ENCODE measurements at places on chromosomes 1 and 21.

DNA sequence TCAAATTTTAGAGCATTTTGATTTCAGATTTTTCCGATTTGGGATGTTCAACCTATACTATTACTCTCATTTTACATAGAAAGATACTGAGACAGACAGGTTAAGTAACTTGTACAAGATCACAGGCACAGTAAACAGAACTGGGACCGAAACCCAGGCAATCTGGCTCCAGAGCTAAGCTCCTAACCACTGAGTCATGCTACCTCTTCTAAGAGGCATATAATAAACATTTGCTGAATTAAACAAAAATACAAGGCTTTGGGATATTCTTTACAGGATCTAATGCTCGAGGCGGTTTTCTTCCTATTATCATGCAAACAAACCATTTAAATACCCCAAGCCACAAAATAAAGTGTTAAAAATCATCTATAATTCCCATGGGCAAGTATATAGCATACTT is 50.3 kb downstream of the MCOLN2 start:
- DNase-seq = no peak

DNA sequence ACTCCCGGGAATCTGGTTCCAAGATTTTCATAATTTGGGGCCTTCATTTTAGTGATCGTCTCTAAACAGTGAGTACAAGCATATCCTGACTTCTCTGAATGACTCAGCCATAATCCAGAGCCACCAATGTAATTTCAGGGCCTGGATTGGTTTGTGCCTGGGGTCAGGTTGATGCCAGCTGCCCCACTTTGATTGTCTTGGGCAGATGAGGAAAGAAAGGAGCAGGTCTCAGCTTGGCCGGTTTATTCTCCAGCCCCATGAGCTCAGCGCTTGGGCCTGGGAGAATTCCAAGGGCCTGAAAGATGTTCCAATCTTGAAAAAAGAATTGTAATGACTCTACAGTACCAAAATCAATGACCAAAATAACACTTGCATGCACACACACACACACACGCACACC is 71.2 kb upstream of the ECE1 start:
- no peak for DNase-seq

- no peak for DNase-seq
These were observed 187.2 kb upstream of the FOXD3 start for GRCh38 chr1:63135174-63135512.

DNA sequence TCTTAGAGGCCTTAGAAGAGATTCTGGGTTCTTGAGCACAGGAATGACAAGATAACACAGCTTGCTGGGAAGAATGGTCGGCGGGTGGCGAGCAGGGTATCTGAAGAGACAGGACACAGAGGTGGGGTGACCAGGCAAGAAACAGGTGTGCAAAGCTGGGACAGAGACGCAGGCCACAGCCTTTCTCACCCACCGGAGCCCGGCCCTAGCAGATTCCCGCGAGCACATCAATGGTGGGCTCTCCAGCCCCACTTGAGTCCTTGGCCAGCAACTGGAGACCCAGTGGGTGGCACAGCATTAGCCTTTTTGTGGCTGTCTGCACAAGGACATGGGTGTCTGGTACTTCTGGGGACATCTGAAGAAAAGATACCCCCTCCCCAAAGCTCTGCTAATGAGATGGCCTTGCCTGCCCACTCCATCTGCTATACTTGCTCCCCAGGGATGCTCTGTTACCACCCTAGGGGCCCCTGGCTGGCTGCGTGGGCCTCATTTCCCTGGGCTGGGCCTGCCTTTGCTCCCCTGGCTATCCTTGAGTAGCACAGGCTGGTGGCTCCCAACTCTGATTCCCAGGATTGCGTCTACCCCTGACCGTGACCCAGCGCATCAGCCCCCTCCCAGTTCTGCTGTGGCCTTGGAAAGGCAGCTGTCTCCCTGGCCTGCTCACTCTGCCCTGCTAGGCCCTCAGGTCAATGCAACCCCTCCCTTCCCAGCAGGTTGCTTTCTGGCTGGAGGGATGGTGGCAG is 127.2 kb upstream of the ADAR start:
- DNase-seq = no peak

DNA sequence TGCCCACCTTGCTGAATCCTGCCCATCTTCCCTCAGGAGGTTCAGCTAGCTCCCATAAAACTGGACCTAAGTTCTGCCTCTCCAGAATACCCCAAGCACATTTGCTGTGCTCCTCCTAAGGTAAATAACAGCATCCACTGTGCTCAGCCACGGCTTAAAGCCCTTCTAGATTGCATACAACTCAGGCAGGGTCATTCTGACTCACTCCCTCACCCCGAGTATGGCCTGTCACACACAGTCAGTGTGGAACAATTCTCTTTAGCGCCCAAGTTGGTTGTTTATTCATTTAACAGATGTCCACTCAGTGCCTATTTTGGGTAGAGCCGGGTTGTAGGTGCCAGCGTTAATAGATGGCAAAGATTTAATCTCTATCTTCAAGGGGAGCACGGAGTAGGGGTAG is 147.5 kb upstream of the EDN2 start:
- no peak for DNase-seq

DNA sequence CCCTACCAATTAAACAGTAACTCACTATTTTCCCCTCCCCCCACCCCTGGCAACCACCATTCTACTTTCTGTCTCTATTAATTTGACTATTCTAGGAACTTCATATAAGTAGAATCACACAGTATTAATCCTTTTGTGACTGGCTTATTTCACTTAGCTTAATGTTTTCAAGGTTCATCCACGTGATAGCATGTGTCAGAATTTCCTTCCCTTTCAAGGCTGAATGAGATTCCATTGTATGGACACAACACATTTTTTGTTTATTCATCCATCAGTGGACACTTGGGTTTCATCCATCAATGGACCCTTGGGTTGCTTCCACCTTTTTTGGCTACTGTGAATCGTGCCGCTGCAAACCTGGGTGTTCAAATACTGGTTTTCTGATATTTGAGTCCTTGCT is 41.7 kb downstream of the EIF2D start:
- no peak for DNase-seq

DNA sequence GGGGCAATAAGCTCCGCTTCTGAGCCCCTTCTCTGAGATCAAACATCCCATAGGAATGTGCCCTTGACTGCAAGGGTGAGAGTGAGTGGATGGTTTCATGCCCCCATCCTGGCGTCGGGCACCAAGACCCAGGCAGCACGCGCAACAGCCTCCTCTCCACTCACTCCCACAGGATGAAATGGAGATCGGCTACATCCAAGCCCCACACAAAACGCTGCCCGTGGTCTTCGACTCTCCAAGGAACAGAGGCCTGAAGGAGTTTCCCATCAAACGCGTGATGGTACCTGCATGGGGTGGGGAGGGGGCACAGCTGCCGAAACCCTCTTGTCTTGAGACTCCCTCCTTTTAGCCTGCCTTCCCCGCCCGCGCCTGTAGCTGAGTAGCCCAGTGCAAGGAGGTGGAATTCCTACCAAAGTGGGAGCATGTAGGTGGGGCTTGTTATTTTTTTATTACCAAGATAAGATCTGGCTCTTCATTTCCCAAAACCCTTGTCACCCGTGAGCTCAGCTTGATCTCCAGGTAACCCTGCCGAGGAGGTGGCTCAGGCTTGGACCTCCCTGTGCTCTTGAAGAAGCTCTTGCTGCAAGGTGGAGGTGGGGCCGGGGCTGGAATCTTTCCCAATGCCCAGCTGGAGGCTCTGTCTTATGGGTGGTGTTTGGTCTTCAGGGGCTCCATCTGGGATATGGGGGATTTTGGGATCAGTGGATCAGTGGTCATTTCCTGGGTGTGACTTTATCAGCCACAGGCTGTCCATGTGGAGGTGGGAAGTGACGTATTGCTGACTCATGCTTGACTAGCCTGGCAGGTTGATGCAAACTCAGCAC is 24.0 kb upstream of the PADI6 start:
- peak; percentile 44 for DNase-seq

- no peak for DNase-seq
These were observed 1.2 kb downstream of the VAV3 start for GRCh38 chr1:107963601-107964335.

- no peak for DNase-seq
These were observed 186.7 kb downstream of the TOMM20 start for GRCh38 chr1:234942012-234942332.

GRCh38 chr1:17606826-17607440 is 67.4 kb downstream of the ARHGEF10L start:
- DNase-seq = peak; percentile 39

- DNase-seq = no peak
These were observed 182.2 kb downstream of the PRDM16 start for GRCh38 chr1:3251099-3251806.
